Mammary epithelial cell (primary cell): ENCODE measurements at places on chromosomes 16 and 17. TPM values are rescaled to one million over a fixed set of nuclear protein-coding genes. Genes with fewer than 3 reads are reported as not detected.

Gene KRT31
- not detected in 2 replicates for total RNA-seq

Gene OSGIN1
- total RNA-seq, result 9.3 and 10.9 TPM in 2 replicates

Gene OR1G1
- not detected in 2 replicates for total RNA-seq

Gene OTOA
- total RNA-seq, result 1.5 TPM

Gene KRT28
- total RNA-seq, result not detected

Gene PRKCB
- not detected in 2 replicates for total RNA-seq

Gene CCL7
- not detected in 2 replicates for total RNA-seq

Gene RND2
- 0.17 TPM for total RNA-seq

Gene SDF2
- 37.8 TPM for total RNA-seq

Gene PTX4
- not detected for total RNA-seq

Gene TP53TG3C
- not detected in 2 replicates for total RNA-seq

Gene ZPBP2
- not detected in 2 replicates for total RNA-seq

Gene ARL17B
- 3.7 TPM for total RNA-seq

Gene GPR139
- not detected in 2 replicates for total RNA-seq

Gene MT1M
- total RNA-seq, result 2.5 TPM

Gene NPIPB8
- 0.82 and 0.99 TPM in 2 replicates for total RNA-seq

Gene SHISA9
- total RNA-seq, result 5.7 and 15.7 TPM in 2 replicates

Gene RNF213
- 94.4 TPM for total RNA-seq

Gene IRX5
- total RNA-seq, result 19.0 TPM

Gene C17orf107
- 4.0 and 4.4 TPM in 2 replicates for total RNA-seq

Gene TP53TG3B
- not detected in 2 replicates for total RNA-seq

Gene MT1F
- 5.7 and 8.6 TPM in 2 replicates for total RNA-seq

Gene CDRT15L2
- total RNA-seq, result not detected

Gene SPAG9
- total RNA-seq, result 95.3 and 106 TPM in 2 replicates

Gene BCL6B
- not detected for total RNA-seq

Gene MT4
- not detected in 2 replicates for total RNA-seq

Gene TEKT5
- not detected in 2 replicates for total RNA-seq

Gene HS3ST4
- total RNA-seq, result not detected

Gene CCL17
- not detected for total RNA-seq

Gene SYCE1L
- total RNA-seq, result 0.33 TPM

Gene CFAP52
- total RNA-seq, result not detected in 2 replicates
